ENCODE measurements at places on chromosomes 1 and 21. TPM values are rescaled to one million over a fixed set of nuclear protein-coding genes. Genes with fewer than 3 reads are reported as not detected.

DNA sequence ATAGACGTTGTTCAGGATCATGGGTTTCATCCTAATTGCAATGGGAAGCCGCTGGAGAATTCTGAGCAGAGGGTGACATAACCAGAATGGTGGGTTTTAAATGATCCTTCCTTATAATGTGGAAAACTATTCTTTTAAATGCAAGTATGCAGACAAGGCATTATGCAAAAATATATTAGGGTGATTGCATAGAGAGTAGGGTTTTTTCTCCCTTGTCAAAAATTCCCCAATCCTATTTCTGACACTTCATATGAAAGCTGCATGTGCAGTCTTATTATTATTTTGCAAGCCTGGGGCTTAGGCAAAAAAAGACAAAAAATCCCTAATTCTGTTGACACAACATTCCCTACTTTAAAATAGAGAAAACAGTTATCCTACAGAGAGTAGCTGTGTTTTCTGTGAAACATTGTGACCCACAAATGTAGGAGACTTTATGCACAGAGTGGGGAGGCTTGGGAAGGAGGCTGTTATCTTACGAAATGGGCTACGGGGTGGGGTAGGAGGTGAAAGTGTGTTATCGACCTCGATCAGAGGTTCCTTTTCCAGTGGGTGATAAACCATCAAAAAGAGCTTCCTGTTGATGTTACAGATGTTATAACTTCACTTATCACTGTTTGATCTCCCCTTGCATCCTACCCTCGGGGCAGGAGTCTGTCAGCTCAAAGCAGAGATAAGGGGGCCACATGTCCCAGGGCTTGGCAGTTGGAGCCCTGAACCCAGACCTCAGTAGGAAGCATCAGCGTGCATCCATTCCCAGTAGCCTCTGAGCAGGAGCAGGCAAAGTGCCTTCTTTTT is 27.2 kb downstream of the RHEX start:
- no peak overlapping the region for H3K27ac ChIP-seq
- no peak overlapping the region for H3K4me3 ChIP-seq
- no peaks in the 10 kb centered on the region for H3K36me3 ChIP-seq
- H3K4me1 ChIP-seq = no peaks in the 10 kb centered on the region

- H3K27me3 ChIP-seq = no peaks in the 10 kb centered on the region
- H3K36me3 ChIP-seq = no peaks in the 10 kb centered on the region
- H3K4me3 ChIP-seq = no peak overlapping the region
- no peak overlapping the region for H3K27ac ChIP-seq
- no peak for DNase-seq
- H3K4me1 ChIP-seq = peaks cover 3% of the 10 kb centered on the region
Observed at GRCh38 chr1:206898089-206898914, 1.1 kb downstream of the IL24 start.

The GNG5 gene
- total RNA-seq = 66.6 TPM

The RNF186 gene
- total RNA-seq = not detected

The PTGFR gene
- 2.3 TPM for total RNA-seq

DNA sequence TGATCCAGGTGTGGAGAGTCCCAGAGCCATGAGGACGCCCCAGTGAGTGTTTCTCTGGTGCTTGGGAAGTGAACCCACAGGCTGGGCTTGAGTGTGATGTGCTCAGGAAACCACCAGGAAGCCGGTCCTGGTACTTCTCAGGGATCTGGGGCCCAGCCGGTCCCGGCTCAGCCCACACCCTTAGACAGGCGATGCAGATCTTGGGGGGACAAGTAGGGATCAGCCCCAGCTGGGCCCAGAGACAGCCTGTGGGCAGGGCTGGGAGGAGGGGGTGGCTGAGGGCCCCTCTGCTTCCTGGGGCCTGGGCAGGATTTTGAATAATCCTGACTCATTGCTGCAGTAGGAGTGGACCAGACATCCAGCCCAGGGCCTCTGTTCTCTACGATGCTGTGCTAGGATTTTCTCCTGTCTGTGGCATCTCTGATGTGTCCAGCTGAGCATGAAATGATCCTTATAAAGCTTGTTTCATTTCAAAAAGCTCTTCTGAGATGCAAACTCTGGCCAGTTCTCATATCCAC is 698.0 kb downstream of the PTPRU start:
- no peak overlapping the region for H3K27ac ChIP-seq
- no peak for DNase-seq
- H3K4me3 ChIP-seq = no peak overlapping the region

DNA sequence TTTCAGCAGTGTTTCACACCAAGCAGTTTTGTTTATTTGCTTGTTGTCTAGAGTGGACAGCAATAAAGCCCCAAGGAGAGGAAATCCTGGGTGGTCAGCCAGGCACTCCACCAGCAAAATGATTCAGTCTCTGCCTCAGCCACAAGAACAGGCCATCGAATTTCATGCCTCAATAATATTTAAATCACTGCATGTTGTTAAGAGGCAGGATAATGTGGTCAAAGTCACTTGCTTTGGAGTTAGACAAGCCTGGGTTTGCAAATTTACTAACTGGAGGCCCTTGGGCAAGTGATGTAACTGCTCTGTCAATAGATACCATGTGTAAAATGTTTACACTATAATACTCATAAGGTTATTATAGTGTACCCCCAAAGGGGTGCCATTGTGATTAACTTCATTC is 349.6 kb downstream of the LMO4 start:
- no peaks in the 10 kb centered on the region for H3K36me3 ChIP-seq
- no peak overlapping the region for H3K4me3 ChIP-seq
- DNase-seq = no peak
- no peaks in the 10 kb centered on the region for H3K27me3 ChIP-seq
- no peaks in the 10 kb centered on the region for H3K4me1 ChIP-seq
- no peak overlapping the region for H3K27ac ChIP-seq

- no peak overlapping the region for H3K4me3 ChIP-seq
- no peak overlapping the region for H3K27ac ChIP-seq
- H3K27me3 ChIP-seq = no peaks in the 10 kb centered on the region
- DNase-seq = no peak
- H3K4me1 ChIP-seq = no peaks in the 10 kb centered on the region
Observed at GRCh38 chr1:80369780-80370179, 1363.2 kb upstream of the ADGRL4 start.

The SMCP gene
- not detected for total RNA-seq

DNA sequence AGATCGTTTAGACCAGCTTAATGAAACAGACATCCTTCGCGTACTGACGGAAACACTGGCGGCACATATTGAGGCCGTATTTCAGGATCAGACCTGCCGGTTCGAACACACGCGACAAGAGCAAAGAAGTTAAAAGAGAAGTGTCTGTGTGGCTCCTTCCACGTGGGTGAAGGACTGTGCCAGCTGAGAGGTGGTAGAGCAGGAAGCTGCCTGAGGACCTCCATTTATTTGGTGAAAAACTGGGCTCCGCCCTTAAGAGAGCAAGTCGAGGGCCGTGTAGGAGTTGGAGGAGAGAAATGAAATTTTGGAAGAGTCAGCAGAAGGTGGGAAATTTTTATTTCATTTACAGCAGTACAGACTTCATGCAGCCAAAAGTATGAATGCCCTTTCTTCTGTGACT is 38.8 kb upstream of the ADORA3 start:
- no peaks in the 10 kb centered on the region for H3K4me1 ChIP-seq
- no peak overlapping the region for H3K4me3 ChIP-seq
- H3K36me3 ChIP-seq = no peaks in the 10 kb centered on the region
- no peak for DNase-seq
- H3K27me3 ChIP-seq = no peaks in the 10 kb centered on the region
- H3K27ac ChIP-seq = no peak overlapping the region

DNA sequence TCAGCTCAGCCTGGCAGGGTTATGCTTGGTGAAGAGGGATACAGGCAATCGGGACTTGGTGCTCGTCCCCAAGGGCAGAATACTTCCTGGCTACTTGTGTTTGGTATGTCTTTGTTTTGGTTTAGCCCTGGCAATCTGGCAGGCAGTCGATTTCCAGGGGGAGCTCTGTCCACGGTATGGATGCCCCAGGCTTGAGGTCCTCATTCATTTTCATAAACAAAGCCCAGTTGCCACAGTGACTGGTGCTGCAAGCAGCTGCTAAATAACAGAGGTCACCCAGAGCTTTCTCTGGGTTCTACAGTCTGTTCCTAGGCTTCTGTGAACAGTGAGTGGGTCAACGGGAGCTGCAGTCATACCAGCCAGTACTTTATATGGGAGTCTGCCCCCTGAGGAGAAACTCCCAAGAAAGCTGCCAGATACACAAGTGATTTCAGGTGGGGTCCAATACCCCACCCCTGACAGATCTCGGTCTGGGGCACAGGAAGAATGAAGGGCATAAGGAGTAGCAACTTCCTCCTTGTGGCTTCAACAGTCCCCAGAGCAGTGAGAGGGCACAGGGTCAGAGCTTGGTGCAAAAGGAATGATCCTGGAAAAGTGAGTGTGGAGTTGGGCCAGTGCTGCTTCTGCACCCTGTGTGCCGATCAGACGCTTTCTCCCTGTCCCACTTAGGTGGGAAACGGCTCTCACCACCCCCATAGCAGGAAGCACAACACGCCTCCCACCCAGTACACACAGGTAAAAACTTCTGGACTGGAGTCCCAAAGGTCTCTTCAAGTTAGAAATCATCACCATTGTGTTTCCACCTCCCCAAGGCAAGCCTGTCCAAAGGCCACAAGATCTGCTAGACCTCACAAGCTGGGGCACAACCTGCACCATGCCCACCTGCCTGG is 55.5 kb downstream of the TGFBR3 start:
- H3K4me3 ChIP-seq = no peak overlapping the region
- DNase-seq = peak; percentile 76
- peak overlapping the region; percentile 81 for H3K27ac ChIP-seq
- peaks cover 14% of the 10 kb centered on the region for H3K4me1 ChIP-seq

Measured in breast epithelium (tissue), 4 donors.